ENCODE measurements at places on chromosomes 13 and 19.

GRCh38 chr13:110820322-110820721 is 94.5 kb downstream of the ANKRD10 start:
- H3K36me3 ChIP-seq: no peaks in the 10 kb centered on the region
- H3K27me3 ChIP-seq: peaks cover 10% of the 10 kb centered on the region
- H3K4me3 ChIP-seq: no peak overlapping the region
- H3K27ac ChIP-seq: no peak overlapping the region
- no peaks in the 10 kb centered on the region for H3K4me1 ChIP-seq

DNA sequence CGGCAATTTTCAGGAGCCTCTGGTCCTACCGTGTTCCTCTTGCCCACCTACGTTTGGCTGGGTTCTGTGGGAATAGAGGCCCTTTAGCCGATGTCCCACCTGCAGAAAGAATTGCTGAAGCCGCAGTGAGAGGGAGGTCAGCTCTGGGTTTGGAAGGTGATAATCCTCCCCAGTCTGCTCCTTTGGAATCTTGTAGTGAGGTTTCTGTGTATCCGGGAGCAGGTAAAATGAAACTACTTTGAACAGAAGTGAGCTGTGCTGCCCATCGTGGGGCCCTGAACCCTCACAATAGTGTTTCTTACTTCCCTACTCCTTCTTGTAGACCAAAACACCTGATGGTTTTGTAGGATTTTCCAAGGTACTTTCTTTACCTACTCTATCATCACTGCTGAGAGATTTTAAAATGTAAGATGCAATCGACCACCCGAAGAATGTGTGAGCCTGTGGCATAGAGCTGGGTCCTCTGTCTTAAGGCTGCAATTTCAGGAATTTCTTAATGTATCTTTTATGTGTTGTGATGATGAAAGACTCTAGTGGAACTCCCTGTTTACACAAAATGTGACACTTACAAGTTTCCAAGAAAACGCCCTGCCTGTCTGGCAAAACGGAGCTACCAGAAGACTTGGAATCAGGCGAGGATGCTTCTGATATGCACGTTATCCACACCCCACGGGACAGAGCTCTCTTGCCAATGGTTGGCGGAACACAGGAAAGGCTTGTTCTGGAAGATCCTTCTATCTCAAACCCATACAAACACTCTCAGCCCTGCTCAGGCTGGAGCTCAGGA is 76.1 kb downstream of the RGCC start:
- no peak for DNase-seq
- no peak overlapping the region for H3K4me3 ChIP-seq
- H3K27me3 ChIP-seq: no peaks in the 10 kb centered on the region
- no peak overlapping the region for H3K27ac ChIP-seq
- no peaks in the 10 kb centered on the region for H3K36me3 ChIP-seq
- H3K4me1 ChIP-seq: no peaks in the 10 kb centered on the region

DNA sequence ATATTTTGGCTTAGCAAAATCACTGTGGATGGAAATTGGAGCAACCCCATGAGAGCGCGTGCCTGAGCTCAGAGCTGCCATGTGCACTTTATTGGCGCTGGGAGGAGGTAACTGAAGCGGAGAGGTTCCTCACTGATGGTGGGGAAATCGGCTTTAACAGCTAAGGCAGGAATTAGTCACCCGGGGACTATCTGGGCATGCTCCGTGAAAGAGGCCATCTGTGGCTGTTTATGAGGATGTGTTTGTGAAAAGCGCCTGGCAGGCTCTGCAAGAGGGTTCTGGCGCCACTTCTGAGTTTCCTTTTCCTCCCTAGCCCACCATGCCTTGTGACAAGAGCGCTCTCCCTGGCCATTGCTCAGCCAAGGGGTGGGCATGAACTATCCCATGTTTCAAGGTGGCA is 815.6 kb downstream of the UQCRFS1 start:
- H3K27ac ChIP-seq: peak overlapping the region; percentile 44
- H3K36me3 ChIP-seq: no peaks in the 10 kb centered on the region
- H3K4me1 ChIP-seq: peaks cover 48% of the 10 kb centered on the region

DNA sequence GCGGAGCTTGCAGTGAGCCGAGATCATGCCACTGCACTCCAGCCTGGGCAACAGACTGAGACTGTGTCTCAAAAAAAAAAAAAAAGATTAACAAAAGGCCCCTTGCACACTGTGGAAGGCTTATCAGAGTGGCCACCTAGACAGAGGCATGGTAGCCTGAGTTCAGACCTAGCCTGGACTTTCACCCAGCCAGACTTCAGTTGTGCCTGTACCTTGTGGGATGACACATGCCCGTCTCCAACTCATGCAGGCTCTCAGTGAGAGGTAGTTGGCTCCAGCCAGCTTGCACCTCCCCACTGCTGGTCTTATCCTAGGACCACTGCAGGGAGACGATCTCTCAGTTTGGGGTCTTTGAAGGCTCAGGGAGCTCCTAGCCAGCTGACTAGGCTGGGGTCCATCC is 52.2 kb downstream of the GATAD2A start:
- peaks cover 24% of the 10 kb centered on the region for H3K4me1 ChIP-seq
- no peak overlapping the region for H3K27ac ChIP-seq
- no peak overlapping the region for H3K4me3 ChIP-seq
- H3K36me3 ChIP-seq: peaks cover 43% of the 10 kb centered on the region
- no peak for DNase-seq
- H3K27me3 ChIP-seq: no peaks in the 10 kb centered on the region

DNA sequence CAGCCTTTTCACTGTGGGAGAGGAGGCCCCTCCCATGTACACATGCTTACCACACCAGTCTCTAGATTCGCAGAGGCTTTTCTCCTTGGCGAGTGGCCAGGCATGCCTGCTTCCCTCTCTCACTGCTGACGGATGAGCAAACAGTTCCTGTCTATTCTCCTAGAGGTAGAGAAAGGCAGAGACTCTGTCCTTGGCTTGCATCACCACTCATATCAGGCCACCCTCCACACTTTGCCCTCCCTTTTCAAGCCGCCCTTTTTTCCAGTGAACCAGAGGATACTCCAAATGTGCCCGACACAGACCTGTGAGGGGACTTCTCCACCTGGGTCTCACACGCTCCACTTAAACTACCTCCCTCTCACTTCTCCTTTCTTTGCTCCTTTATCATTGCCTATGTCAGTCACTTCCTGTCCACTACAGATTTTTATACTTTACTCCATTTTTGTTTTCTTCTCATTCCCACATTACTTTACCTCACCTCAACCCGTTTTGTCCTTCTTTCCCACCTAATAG is 284.6 kb downstream of the DNAJC15 start:
- H3K4me1 ChIP-seq: no peaks in the 10 kb centered on the region
- no peak for DNase-seq
- H3K4me3 ChIP-seq: no peak overlapping the region

All from DND-41 (cell line).